RWPE1 (cell line): ENCODE measurements at places on chromosomes 6 and 20.

DNA sequence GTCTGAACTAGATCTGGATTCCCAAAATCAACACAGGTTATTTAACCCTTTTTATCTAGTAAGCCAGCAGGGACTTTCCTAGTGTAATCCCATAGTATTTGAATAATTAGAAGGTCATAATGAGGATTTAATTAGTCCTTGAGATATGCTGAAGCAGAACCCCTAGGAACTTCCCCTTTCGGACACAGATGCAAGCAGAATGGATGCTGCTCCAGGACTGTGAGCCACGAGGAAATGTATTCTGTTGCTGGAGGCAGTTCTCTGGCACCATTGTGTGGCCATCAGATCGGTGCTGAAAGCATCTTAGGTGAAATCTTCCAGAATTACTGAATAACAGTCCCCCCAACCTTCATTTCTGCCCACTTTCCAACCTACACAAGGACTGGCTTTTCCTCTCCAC is 206.9 kb downstream of the TMEM242 start:
- no peak for DNase-seq

DNA sequence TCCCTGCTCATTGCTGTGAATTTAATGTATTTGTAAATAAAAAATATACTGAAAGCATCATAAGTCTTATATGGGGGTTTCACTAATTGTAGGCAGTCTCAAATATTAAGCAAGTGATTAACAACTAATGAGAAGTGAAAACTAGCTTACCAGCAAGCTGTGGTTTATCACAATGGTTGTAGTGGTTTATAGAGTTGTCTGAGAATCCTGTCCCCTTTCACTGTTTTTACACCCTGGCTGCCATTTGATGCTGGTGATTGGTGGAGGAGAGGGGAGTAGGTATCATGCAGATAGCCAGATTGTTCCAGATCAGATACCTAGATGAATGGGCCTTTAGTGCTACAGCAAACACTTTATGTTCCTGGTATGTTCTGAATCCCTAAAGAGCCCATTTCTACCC is 6.0 kb downstream of the MKKS start:
- DNase-seq, result no peak

- peak; percentile 30 for DNase-seq
Observed at GRCh38 chr20:21450572-21450971, 53.2 kb upstream of the NKX2-4 start.

DNA sequence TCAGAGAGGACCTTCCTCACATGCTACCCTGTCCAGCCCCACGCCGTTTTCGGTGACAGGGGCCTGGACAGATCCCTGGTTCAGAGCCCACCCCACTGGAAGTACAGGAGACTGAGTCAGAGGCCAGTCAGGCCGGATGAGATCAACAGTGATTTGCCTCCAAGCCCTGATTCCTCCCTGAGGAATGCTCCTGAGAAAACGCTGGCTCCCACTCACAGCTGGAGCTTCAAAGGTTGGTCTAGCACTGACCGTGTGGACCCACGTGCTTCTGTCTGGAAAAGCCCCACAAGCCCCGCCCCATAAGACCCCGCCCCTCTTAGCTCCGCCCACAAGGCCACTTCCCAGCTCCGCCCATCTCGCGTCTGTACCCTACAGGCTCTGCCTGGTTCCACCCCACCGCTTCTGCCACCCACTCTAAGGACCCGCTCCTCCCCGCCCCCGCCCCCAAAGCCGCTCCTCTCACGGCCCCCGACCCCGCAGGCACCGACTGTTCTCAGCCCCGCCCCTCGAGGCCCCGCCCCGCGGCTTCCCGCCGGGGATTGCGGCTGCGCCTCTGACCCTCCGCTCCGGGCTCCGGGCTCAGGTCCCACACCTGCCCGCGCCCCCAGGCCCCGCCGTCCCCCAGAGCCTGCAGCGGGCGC is 64.9 kb upstream of the BHLHE23 start:
- peak; percentile 82 for DNase-seq
